ENCODE measurements at places on chromosomes 16 and 17. TPM values are rescaled to one million over a fixed set of nuclear protein-coding genes. Genes with fewer than 3 reads are reported as not detected.

ORC6 gene
- 28.3 TPM for total RNA-seq

KRT13 gene
- not detected for total RNA-seq

KRT40 gene
- total RNA-seq, result not detected

DNAI2 gene
- 1.6 TPM for total RNA-seq

NETO2 gene
- 0.91 TPM for total RNA-seq

SYT17 gene
- total RNA-seq, result not detected

SULT1A3 gene
- 31.8 TPM for total RNA-seq

HOXB7 gene
- 1.0 TPM for total RNA-seq

CPHXL2 gene
- not detected for total RNA-seq

YBX2 gene
- total RNA-seq, result 0.37 TPM

DNA sequence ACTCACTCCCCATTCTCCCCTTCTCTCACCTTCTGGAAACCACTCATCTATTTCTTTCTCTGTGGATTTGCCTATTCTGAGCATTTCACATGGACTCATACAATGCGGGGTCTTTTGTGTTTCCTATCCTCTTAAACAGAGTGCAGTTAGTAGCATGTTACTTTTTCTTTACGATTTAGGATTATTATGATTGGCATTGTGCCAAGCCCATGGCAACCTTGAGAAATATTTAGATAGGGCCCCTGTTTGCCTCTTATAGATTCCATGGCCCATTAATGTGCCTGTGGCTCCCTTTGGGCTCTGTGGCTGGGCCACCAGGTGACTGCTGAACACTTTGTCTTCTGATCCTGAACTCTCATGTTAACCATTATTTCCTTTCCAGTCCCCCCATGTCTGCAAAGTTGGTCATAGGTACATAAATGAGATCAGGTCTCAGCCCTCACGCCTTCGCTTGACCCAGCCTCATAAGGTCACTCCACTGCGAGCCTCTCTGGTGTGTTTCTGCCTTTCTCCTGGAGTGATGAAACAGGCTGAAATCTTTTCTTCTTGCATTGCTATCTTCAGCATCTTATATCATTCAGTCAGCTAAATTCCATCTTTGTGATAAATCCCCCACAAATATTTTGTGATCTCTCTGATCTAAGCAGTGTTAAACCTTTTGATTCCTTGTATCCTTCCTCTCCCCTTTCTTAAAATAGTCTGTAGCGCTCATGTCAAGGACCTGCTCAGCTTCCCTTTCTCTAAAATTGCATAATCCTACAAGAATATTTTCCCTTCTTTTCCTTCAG, 44.0 kb downstream of the MYH3 start:
- DNase-seq, result no peak

DNA sequence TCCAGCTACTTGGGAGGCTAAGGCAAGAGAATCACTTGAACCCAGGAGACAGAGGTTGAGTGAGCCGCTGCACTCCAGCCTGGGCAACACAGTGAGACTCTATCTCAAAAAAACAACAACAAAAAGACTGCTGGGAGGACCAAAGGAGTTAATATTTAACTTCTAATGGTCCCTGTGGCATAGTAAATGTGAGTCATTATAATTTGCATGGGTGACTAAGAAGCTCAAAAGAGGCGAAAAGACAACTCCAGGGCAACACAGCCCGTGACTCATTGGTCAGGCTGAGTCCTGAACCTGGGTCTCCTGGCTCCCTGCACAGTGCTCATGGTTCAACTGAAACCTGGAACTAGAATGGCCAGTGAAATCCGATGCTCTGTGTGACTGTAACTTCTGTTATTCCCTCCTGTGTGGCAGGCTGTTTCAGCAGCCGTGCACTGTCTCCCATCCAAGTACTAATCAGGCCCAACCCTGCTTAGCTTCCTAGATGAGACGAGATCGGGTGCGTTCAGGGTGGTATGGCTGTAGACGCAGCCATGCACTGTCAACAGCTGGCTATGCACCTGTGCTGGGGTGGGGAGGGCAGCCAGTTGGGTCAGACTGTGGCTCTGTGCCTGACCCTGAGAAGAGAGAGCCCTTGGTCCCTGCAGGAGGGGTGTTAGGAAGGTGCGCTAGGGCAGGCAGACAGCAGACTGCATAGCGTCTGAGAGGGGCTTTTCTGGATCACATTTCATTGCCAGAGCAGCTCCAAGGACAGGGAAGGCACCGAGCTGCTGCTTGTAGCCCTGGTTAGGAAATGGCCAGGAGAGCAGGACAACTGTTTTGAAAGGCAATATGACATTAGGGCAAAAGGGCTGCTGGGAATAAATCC, 14.5 kb upstream of the GPRC5C start:
- no peak for DNase-seq

DNA sequence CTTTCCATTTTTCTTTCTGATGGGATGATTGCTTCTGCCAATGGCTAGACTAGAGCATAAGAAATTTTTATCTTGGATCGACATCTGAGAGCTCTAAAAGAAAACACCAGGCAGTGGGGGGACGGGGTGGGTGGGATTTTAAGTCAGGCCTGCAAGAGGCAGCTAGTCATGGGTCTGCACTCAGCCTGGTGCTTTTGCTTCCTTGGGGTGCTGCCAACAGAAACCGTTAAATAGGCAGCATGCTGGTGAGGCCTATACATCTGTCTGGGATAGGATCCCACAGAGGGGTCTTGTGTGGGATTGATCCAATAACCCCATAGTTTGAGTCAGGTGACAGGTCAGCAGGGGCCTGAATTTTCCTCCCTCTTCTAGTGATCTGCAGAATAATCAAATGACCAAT, 26.9 kb downstream of the ZNRF1 start:
- no peak for DNase-seq

DNA sequence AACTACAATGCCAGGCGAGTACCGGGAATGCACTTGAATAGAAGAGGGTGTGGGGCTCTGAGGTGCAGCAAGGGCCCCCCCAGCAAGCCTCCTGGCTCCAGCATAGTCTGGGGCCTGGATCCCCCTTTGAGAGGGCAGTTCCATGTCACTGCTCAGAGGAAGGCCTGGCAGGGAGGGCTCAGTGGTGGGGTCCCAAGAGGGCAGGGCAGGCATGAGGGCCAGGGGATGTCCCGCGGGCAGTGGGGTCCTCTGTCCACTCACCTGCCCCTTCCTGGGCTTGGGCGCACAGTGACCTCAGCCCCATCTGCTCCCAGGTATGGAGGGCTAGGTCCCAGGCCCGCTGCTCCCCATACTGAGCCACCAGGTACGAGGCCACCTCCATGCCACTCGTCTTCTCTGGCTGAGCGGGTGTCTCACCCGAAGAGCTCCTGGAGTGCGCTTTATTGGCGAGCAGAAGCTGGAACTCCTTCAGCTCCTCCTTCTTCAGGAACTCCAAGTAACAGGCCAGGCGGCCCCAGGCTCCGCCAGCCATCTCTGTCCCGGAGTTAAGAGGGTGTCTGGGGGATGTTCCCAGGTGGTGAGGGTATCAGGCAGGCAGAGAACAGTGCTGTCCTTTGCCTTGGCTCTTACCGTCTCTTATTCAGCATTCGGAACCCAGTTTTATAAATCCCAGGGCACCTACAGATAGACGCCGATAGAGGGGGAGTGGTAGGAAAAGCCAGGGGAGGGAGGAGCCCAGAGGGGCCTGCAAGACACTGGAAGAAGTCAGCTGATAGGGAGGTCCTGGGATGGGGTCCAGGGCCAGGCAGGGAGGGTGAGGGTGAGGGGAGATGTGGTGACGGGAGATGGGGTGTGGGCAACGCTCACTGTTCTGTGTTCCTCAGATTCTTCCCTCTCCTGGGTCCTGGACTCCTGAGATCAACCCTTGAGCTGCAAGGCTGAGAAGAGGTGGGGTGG, 605 bp downstream of the NLRP1 start:
- peak; percentile 45 for DNase-seq

DNA sequence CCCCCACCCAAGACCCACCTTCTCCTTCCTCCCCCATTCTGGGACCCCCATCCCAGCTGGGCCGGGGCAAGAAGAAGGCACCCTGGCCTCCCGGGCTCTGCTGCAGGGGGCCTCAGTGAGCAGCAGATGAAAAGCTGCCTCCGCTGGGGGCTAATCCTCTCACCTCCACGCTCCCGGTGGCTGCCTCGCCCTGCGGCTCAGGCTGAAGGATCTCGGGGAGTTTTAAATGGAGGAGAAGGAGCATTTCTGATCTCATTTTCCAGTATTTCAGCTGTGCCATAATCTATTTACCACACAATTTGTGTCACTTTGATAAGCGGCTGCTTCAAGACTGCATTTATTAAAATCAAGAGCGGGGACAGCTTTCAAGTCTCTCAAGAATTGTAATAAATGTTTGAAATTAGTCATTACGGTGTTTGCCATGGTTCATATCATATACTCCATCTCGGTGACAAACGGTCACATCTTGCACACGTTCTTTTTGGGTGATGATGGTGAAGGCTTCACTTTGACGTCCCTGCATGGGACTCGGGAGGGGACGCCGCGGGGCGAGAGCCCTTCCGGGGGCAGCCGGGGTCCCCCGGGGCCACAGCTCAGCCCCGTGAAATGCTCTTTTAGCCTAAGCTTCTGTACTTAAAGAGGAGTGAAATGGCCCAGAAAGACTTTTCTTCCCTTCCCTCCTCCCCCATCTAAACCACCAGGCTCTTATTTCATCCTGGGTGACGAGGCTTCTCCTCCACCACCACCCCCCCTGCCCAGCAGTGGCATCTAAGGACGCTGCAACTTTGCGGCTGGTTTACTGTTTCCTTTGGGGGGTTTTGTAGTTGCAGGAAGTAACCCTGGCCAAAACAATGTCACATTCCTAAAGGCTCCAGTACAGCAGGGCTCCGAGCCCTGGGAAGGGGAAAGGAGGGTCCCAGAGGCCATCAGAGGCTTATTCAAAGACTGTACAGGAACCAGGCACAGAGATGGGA, 313.1 kb upstream of the TNRC6C start:
- peak; percentile 63 for DNase-seq

- no peak for DNase-seq
These were observed 19.0 kb upstream of the JPT2 start for GRCh38 chr16:1659031-1659430.

GRCh38 chr16:10383626-10384025, 2.2 kb upstream of the ATF7IP2 start:
- no peak for DNase-seq

DNA sequence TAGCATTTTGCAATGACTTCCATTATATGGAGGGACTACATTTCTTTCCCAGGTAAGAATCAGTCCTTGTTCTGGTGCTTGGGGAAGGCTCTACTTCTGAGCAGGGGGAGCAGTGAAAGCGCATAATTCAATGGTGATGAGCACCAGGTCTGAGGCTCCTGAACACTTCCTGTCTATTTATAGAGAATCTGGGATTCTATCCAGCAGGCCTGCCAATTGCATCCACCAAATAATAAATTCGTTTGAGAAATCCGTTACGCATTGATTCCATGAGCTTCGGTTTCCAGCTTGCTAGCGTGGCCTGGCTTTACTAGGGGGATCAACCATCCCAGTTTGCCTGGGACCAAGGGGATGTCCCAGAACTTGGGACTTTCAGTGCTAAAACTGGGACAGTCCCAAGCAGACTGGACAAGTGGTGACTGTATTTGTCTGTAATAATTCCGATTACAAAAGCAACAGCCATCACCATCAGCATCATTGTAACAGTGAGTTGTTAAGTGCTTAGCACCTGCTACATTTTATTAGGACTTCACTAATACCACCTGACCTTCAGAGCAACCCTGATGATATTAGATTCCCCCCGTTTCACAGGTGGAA, 349.9 kb downstream of the MAF start:
- no peak for DNase-seq

DNA sequence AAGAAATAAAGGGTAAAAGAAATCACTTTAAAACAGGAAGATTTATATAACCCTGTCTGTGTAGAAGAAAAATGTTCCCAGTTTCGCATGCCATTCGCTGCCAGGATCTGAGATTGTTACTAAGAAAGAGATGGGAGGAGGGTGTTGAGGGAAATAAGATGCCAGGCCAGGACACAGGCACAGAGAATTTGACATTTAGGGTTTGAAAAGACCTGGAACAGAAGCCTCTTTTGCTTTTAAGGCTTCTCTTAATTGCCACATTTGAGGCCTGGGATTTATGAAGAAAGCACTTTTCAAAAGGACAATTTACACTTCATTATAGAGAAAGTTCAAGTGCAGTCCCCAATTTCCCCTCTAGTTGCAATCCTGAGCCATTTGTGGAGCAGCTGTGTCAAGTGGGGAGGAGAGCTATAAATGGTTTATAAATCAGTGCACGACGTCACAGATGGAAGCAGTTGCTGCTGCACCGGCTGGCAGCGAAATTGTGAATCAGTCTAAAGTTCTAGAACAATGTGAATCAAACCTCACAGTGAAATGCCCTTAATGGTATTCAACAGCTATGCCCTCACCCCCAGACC, 26.5 kb upstream of the C16orf87 start:
- no peak for DNase-seq

GRCh38 chr17:28888832-28889231, 8.7 kb downstream of the FLOT2 start:
- no peak for DNase-seq

DNA sequence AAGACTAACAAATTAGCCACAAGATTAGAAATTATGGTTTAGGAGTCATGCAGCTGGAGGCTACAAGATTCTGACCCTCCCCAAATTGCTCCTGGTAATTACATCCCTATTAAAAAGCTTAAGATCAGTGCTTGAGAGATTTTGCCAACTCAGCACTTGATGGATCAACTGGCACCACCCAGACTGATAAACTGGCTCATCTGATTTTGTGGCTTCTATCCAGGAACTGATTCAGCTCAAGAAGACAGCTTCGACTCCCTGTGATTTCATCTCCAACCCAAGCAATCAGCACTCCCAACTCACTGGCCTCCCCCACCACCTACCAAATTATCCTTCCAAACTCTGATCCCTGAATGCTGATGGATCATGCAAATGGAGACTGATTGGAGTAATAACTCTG, 94.8 kb downstream of the TNFRSF13B start:
- no peak for DNase-seq

- DNase-seq, result no peak
These were observed 105.4 kb downstream of the YPEL2 start for GRCh38 chr17:59436900-59437299.

- DNase-seq, result no peak
These were observed 52.7 kb downstream of the ARSG start for GRCh38 chr17:68343976-68344375.

DNA sequence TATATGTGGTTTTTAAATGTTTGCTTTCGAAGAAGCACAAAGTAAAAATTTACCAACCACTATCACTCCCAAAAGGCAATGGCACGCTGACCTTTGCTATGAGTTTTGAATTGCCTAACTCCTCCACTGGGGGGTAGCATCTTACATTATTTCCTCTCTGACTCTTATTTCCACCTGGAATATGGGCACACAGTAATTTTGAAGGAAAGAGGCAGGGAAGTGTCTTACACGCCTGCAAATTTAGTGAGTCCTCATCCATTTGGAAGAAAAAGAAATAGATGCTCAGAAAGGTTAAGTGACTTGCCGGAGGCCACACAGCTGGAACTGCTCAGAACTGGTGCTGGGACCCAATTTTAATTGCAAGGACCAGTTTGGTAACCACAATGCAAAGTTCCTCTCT, 29.9 kb upstream of the IRX6 start:
- DNase-seq, result no peak

GRCh38 chr16:81237942-81238295, 570 bp upstream of the BCO1 start:
- no peak for DNase-seq

GRCh38 chr17:78361225-78361701, 1.4 kb upstream of the SOCS3 start:
- DNase-seq, result no peak
